ENCODE measurements at places on chromosomes 2 and 18. TPM values are rescaled to one million over a fixed set of nuclear protein-coding genes. Genes with fewer than 3 reads are reported as not detected.

Gene CCDC148
- not detected for total RNA-seq

Gene SKA1
- 44.1 TPM for total RNA-seq

- no peak for DNase-seq
These were observed 83.2 kb upstream of the FRZB start for GRCh38 chr2:182949572-182950189.

DNA sequence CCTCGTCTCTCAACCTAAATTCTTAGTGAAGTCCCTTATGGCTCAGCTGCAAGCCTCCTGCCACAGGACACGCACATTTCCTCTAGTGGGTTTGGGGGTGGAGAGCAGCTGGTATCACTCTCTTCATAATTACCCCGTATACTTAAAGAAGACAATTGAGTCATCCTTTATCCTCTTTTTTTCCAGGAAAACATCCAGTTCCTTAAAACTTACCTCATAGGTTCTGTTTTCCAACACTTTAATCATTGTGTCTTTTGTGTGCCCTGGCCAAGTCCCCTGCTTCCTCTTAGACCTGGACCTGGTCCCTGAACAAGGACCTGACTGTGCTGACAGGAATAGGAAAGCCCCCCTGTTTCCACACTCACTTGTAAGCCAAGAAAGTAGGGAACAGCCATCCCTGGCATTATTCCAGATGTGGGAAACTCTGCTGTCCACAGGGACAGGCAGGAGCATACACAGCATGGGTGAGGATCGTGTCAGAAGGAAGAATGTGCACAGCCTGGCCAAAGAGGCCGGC is 42.3 kb upstream of the MYO1B start:
- DNase-seq: peak; percentile 18

GRCh38 chr2:240216167-240216566 is 75.7 kb upstream of the OTOS start:
- DNase-seq: no peak

GRCh38 chr2:33321236-33321771 is 155.1 kb upstream of the RASGRP3 start:
- DNase-seq: peak; percentile 18

DNA sequence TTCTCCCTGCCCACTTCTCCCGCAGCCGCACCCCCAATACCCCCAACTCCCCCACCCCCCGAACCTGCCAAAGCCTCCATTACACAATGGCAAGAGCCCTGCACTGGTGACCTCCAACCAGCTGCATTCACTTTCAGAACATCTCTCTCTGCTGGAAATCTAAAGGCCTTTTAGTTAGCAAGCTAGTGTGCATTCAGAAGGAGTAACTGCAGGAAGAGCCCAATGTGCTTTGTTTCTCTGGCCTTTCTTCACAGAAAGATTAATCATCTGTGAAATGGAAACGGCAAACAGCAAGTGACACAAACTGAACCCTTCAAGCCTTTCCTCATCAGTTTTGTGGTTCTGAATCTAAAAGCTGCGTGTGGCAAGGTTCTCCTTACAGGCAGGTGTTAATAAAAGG is 124.2 kb downstream of the OLA1 start:
- DNase-seq: no peak

Data from activated CD4-positive, alpha-beta T cell treated with anti-CD3 and anti-CD28 coated beads, Interleukin-2, amount 10 ng/mL, durations not matched to agents 7 days and 5 days (primary cell).